ENCODE measurements at places on chromosomes 13 and 19.

DNA sequence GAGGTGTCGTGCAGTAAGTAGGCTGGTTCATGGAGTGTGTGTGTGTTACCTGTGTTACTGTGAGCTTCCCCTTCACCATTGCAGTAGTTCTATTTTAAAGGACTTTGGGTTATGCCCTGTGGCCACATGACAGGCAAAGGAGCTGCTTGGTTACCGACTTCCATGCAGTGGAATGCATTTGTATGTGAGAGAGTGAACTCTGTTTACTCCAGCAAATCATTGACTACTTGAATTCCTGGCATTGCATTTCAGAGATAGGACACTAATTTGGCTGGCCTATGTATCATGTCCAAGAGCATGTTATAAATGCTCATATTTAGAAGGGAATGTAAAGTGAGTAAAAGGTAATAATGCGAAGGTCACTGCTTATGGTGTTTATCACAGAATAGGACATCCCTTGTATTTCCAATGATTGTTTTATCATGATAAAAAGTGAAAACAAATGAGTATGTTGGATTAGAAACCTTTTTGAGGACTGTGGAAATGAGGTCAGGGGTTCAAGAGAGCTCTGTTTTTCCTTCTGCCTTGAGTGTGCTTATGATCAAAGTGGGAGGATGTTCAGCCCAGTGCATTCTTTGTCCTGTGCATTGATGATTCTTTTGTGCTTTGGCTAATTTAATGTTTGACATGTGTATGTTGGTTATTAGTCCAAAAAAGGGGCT lies 156.5 kb downstream of the LMO7 start:
- no peak for DNase-seq

DNA sequence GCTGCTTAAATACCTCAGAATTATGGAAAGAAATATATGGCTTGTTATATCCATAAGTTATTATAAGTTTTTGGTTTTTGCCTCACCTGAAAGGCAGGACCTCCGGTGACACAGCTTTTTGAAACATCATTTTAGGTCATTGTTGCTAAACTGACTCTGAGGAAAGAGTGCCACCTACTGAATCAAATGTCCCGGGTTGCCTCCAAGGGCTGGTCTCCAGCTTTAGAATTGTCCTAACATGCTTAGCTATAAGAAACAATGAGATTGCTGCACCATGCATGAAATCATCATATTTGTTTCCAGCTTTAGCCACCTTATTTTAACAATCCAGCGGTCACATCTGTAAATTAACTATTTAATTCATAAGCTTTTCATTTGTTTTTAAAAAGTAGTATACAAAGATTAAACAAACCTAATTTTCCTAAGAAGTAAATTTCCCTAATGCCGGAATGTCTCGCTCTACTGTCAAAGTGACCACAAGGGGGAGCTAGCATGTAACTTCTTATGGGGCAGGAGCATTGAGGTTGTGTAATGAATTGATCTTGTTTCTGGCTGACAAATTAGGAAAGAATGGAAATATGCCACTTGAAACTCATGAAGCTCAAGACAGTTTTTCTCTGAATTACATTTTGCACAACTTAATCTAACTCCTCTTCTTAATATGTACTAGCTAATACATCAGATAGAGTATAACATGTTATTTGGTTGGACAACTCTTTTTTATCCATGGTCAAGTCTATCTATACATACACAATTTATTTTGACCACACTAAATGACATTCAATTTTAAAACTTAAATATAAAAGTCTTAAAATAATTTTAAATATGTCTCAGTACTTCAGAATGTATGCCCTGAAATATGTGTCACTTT lies 6.7 kb upstream of the PCDH17 start:
- DNase-seq = no peak

- no peak for DNase-seq
Observed at GRCh38 chr19:49335071-49335783, at the start of gene CD37. CD37 (plus strand) TSS chr19:49335406; CDS start chr19:49335541, 135 bp downstream.

DNA sequence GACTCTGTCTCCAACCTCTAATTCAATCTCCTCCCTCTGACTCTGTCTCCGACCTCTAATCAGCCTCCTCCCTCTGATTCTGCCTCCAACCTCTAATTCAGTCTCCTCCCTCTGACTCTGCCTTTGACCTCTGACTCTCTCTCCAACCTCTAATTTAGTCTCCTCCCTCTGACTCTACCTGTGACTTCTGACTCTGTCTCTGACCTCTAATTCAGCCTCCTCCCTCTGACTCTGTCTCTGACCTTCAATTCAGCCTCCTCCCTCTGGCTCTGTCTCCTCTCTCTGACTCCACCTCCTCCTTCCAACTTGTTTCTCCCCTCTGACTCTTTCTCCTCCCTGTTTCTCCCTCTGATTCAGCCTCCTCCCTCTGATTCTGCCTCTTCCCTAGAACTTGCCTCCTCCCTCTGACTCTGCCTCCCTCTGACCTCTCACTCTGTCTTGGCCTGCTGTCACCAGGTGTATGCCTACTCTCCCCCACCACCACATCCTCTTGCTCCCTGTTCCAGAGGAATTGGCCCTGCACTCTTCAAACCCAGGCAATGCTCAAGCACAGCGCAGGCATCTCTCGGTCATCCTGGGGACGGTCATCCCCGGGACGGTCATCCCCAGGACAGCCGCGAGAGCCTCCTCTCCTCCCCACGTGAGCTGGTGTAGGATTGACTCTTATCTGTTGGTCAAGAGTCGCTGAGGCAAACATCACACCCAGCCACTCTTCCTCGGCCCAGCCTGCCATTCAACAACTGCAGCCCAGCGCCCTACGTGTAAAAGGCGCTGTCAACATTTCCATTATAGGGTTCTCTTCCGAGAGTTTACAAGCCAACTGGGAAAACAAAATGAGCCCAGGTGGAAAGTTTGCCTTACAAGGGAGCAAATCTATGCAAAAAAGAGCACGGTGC lies 60.2 kb downstream of the ZIC5 start:
- no peak for DNase-seq

- no peak for DNase-seq
Observed at GRCh38 chr19:38838986-38839761, 7.6 kb upstream of the ECH1 start.

DNA sequence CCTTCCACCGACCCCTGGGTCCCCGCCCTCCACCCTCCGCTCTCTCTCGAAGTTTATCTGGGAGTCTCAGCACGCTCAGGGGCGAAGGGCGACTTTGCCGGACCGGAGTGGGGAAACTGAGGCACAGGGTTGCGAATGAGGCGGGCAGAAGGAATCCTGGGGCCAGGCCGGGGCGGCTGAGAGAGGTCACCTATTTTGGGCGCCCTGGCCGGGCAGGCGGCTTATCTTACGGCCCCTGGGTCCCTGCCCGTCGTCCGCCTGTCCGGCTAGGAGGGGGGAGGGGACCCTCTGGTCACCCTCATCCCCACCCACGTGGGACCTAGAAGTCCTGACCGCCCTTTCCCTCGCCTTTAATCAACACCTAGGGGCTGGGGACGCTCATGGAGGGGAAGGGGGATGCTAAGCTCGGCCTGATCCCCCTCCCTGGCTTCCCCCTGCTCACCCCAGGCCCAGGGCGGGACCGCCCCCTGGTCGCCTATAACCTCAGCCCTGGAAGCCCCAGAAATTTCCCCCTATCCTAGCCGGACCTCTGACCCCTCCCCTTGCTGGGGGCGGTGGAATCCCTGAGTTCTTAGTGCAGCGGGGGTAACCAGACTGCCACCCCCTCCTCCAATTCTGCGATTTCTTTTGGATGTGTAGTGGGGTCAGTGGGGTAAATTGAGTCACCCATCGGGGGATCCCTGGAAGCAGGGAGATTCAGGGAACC lies 556 bp downstream of the TRIP10 start:
- DNase-seq = no peak

DNA sequence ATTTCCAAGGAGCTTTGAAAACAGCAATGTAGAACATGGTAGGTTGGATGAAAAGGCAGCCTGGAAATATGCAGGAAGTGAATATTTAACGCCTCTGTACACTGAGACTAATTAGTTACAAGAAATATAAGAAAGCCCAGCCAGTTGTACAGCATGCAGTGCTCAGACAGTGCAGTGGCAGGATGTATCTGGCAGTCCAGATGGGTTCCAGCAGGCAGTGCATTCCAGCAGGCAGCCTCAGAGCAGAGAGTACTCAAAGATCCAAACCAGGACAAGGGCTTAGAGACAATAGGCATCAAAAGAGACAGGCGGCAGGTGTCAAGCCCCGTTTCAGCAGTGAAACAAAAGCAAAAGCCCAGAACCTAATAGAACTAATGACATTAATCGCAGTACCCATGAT lies 2776.3 kb downstream of the PCDH9 start:
- no peak for DNase-seq

DNA sequence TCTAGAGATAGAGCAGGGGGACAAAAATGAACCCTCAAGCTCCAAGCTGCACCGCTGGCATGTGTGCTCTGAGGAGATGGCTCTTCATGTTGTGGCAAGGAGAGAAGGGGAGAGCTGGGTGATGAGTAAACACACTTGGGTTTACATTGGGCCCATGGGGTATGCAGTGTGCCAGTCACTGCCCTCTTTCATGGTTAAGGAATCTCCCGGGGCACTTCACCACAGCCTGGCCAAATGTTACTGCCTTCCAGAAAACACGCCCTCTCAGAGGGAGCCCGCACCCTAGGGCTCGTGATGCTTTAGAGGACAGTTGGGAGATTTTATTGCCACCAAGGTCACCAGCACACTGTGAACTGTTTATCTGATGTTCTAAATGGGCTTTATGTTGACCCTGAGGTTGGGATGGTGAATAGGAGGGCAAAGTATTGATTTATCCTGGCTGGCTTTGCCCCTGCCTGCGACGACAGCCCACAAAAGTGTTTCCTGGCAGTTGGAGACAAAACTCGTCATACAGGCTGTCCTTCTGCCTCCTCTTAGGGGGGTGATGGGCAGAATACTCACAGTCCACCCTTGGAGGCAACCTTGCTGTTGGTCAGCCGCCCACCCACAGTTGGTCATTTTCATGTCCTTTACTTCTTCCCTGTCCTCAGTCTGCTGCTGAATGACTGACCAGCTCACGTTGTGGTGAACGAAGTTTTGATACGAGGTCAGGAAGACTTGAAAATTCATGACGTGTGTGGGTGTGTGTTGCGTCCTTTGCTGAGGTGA lies 156.9 kb downstream of the STK24 start:
- DNase-seq = no peak

GRCh38 chr13:74039667-74040066 lies 94.5 kb downstream of the KLF12 start:
- no peak for DNase-seq

DNA sequence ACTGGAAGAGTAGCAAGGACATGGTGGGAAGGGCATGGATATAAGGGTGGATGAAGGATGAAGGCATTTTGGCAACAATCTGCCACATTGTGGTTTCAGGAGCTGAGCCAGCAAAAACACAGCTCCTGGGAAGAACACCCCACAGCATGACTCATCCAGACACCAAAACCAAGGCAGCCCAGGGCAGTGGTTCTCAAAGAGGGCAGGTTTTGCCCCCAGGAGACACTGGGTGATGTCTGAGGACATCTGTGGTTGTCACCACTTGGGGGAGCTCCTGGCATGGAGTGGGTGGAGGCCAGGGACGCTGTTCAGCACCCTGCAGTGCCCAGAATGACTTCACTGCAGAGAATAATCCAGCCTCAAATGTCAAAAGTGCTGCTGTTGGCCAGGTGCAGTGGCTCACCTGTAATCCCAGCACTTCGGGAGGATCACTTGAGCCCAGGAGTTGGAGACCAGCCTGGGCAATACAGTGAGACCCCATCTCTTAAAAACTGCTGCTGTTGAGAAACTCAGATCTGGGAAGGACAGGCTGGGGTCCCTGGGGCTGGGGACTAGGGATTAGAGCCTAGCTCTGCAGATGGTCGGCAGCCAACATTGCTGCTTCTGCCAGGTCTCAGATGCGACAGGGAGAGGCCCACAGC lies 16.1 kb downstream of the ZFR2 start:
- DNase-seq = no peak

- no peak for DNase-seq
Observed at GRCh38 chr19:56875717-56876116, 35.2 kb upstream of the PEG3 start.

DNA sequence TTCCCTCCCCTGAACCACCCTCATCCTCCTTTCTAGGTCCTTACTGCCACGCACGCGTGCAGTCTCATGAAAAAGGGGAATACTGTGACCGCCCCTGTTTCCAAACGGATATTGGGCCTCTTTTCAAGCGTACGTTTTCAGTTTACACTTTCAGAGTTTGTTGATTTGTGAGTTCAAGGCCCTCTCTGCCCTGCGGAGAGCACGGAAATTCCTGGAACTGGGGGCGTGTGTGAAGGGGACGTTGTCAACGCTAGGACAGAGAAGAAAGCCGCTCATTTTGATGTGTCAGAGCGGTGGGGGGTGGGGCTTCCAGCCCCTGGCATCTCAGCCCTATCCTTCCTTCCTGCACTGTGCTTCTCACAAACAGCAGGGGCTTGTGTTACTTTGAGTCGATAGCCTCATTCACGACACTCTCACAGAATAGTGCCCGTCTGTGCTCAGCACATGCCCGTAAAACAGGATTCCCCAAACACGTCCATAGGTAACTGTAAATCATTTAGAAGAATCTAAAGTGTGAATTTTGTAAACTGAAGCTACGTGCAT lies 137.6 kb upstream of the PEG3 start:
- DNase-seq = no peak

DNA sequence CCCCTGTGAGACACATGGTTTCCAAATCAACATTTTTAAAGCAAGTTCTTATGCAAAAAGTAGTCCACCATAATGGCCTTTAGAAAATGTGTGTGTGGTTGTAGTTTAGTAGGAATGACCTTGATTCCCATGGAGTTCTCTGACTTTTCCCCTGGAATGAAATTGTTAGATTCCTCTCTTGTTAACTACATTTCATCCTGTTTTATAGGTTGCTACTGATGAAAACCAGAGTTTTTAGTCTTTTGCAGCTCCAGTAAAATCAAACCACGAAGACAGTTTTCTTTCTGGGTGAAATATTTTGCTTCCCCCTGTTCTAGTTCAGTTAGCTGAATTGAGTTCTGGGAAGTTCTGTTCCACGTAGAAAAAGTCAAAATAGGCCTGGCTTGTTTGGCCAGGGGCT lies 107.7 kb downstream of the RAB20 start:
- DNase-seq = no peak

DNA sequence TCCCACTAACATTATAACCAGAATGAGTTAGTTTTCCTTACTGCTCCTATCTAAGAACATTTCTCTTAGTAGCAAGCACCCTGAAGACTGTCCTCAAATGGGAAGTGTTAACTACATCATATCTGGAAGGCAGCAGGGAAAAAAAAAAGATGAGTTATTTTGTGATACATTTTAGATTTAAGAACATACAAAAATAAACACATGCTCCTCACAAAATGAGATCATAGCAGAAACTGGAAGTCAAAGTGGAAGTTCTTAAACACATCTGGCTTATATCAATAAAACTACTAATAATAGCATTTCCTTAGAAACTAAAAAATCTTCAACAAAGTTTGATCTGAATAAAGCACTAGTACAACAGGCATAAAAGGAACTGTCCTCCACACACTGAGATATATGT lies 70.4 kb downstream of the SLITRK6 start:
- DNase-seq = no peak

DNA sequence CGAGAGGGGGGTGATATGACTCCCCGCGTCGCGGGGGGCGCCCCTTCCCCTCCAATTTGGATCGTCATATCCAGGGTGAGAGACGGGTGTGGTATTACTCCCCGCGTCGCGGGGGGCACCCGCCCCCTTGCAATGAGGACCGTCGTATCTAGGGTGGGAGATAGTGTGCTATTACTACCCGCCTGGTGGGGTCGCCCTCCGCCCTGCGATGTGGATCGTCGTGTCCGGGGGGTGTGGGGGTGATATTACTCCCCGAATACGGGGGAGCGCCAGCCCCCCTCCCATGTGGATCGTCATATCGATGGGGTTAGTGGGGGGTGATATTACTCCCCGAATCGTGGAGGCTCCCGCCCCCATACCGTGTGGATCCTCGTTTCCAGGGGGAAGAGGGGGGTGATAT lies 29.2 kb upstream of the RGCC start:
- no peak for DNase-seq

GRCh38 chr19:46762245-46762890 lies 16.1 kb upstream of the STRN4 start:
- DNase-seq = no peak

Data from chondrocyte (in vitro differentiated cells).